ENCODE measurements at places on chromosomes 7 and 10.
A peak's percentile ranks its signal among the peaks of the same experiment; 100 is the strongest.

DNA sequence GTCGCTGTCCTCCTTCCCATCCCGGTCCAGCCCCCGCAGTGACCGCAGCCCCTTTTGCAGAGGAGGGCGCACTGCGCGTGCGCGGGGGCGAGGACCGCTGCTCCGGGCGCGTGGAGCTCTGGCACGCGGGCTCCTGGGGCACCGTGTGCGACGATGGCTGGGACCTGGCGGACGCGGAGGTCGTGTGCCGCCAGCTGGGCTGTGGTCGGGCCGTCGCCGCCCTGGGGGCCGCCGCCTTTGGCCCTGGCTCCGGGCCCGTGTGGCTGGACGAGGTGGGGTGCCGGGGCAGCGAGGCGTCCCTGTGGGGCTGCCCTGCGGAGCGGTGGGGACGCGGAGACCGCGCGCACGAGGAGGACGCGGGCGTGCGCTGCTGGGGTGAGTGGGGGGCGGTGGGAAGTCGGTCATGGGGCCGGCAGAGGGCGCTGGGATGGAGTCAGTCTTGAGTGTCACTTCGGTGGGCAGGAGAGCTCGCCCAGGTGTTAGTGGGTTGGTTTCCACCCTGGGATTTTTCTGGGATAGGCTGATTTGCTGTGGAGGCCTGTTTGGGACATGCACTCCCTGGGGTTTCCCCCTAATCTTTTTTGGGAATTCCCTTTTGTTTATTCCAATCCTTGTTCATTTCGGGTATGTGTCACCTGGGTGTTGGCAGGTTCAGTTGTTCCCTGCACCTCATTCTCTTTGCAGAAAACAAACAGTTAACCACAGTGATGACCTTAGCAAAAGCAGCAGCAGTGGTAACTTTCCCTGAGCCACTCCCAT lies 11.6 kb downstream of the SCART1 start:
- DNase-seq = no peak

DNA sequence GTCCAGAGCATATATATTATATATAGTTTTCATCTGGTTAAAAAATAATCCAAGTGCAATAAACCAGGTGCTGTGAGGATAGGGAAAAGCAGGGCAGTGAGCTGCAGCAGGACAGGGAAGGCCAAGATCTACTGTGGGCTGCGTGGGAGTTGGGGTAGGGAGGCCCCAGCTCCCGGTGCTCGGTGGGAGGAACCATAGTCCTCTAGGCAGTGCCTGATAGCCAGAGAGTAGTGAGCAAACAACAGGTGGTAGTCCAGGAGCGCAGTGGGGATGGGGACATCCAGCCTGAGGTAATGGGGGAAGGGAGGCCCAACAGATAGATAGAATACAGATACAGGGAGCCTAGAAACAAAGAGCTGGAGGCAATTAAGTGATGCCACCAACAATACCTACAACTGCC lies 4.1 kb upstream of the BMPR1A start:
- DNase-seq = no peak

- no peak for DNase-seq
These were observed 22.1 kb upstream of the CDH23 start for GRCh38 chr10:71374481-71375233.

DNA sequence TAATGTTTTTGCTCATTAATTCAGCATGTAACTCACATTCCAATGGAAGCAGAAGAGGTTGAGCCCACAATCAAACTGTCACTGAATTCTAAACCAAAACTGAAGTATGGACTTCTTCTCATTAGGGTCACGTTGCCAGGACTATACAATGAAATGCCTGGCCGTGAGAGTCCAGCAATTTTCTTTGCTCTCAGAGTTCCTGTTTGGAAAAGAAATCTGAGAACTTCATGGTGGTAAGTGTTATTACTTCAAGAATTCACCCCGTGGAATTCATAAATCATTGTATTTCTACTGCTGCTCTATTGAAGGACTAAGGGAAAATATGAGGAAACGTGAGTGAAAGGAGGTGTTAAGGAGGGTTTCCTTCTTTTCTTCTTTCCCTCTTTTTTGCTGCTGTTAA lies 441.8 kb upstream of the AKR1E2 start:
- peak; percentile 53 for DNase-seq

DNA sequence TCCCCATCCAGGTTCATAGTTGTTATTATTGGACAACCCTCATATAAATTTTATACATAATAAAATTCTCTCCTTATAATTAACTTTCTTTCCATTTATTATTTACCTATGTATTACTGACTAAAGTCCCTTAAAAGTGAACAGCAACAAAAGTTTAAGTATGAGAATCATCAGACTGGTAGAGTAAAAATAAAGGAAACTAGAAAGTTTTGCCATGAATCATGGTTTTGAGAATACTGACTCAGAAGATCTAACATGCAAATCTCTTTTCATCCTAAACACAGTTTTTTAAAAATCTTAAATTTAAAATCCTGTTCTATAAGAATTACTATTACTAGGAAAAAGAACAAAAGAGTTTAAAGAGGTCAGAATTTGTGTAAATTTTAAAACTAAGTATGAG lies 32.1 kb downstream of the HERC4 start:
- DNase-seq = peak; percentile 21

- no peak for DNase-seq
These were observed 338.9 kb upstream of the MBL2 start for GRCh38 chr10:53111529-53111928.

- DNase-seq = no peak
These were observed 141.1 kb upstream of the PCBD1 start for GRCh38 chr10:71029411-71029892.

DNA sequence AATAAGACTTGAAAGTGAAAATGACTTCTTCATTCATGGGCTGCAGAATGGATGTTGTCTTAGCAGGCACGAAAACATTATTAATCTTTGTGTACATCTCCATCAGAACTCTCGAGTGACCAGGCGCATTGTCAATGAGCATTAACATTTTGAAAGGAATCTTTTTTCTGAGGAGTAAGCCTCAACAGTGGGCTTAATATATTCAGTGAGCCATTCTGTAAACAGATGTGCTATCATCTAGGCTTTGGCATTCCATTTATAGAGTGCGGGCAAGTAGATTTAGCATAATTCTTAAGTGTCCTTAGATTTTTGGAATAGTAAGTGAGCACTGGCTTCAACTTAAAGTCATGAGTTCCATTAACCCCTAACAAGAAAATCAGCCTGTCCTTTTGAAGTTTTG lies 33.1 kb downstream of the PTTG1IP2 start:
- no peak for DNase-seq

DNA sequence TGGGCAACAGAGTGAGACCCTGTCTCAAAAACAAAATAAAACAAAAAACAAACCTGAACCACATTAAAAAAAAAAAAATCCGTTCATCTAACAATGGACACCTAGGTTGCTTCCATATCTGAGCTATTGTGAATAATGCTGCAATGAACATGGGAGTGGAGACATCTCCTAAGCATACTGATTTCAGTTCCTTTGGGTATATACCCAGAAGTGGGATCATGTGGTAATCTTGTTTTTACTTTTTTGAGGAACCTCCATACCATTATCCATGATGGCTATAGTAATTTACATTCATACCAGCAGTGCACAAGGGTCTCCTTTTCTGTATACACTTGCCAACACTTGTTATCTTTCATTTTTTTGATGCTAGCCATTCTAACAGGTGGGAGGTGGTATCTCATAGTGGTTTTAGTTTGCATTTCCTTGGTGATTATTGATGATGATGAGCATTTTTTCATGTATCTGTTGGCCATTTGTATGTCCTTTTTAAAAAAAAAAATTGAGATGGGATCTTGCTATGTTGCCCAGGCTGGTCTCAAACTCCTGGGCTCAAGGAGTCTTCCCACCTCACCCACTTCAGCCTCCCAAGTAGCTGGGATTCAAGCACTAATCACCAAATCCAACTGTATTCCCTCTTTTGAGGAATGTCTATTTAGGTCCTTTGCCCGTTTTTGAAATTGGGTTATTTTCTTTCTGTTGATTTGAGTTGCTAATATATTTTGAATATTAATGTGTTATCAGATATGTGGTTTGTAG lies 17.5 kb downstream of the CDK13 start:
- no peak for DNase-seq

GRCh38 chr7:102912742-102913141 lies at the start of gene LRRC17:
Gene LRRC17, plus strand, starts transcription at chr7:102913000. Its CDS starts 20,914 bp downstream, at chr7:102933914.
- DNase-seq = peak; percentile 55

DNA sequence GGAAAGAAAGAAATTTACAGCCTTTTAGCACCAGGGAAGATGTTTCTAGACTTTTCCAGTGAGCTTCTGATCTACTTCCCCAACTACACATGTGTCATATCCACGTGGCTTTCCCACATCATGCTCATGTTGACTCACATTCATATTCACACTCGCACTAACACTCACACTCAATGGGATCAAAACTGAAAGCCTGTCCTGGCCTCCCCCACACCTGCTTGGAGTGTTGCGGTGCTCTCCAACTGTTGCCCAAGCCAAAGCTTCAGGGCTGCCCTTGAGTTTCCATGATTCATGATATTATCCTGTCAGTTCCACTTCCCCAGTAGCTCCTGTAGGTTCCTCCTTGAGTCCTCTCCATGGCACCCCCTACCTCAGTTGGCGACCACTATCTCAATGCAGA lies 444.4 kb downstream of the GATA3 start:
- DNase-seq = no peak

- DNase-seq = no peak
These were observed 51.8 kb upstream of the STEAP4 start for GRCh38 chr7:88358526-88358838.

GRCh38 chr10:8298896-8299570 lies 244.5 kb downstream of the GATA3 start:
- no peak for DNase-seq

DNA sequence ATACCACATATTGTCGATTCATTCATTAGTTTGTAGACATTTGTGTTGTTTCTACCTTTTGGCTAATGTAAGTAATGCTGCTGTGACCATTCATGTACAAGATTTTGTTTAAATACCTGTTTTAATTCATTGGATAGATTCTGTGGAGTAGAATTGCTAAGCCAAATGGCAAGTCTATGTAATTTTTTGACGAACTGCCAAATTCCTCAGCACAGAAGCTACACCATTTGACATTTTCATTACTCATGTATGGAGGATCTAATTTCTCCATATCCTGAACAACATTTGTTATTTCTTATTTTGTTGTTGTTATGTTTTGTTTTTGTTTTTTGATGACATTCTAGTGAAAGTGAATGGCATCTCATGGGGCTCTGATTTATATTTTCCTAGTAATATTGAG lies 1351.3 kb upstream of the SORCS1 start:
- DNase-seq = no peak

DNA sequence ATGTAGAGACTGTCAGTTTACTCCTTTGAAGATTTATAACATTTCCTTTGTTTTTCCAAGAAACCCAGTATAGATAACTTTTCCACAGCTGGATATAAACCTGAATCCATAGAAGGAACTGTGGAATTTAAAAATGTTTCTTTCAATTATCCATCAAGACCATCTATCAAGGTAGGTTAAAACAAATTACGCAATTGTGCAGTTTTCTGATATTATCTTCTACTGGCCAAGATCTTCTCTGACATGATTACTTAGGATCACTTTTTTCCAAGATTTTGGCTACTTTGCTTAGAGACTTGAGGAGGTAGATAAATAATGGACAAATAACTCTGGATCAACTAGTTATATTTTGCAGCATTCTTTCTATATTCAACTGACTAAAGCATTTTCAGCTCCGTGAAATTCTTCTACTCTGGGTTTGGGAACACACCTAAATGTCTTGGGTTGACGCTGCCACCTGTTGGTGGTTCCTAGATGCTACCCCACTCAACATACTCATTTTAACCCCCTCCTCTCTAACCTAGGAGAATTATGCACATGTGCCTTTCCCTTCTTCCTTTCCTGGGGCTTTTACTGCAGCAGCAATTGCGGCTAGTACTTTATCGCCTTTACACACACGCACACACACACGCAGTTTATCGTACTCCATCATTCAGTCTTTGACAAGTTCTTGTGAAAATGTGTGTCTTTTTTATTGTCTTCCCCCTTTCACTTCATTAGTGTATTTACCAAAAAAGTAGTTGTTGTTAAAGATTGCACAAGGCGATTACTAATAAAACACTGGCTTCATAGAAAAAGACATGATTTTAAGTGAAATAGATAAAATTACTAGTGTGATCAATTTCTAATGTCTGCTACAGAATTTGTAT lies 32.7 kb downstream of the ABCB5 start:
- peak; percentile 1 for DNase-seq

DNA sequence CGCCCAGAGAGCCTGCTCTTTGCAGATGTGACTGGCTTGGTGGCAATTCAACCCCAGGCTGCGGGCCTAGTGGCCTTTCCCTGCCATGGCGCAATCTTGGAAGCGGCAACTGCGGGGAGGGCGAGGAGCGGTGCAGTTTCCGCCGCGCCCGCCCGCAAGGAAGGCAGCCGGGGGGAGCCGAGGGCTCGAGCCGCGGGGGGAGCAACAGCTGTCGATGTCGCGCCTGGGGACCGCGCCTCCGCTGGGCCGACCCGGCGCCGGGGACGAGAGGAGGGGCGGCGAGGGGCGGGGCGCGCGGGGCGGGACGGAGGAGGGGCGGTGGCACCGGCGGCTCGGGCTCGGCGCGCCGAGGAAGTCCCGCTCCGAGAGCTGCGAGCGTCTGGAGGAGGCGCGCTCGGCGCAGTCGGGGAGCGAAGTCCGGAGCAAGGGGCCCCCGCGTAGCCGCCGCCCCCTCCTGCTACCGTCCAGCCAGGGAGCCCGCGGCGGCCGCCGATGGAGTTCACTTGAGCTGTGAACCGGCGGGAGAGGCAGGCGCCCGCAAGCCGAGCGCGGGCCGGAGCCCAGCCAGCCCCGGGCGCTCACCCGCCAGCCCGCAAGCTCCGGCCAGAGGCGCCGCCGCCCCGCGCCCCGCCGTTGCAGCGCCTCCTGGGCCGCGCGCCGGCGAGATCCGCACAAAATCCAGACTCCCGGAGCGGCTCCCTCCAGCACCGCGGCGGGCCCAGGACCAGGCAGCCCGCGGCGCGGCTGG lies 438.1 kb upstream of the GALNT17 start:
- DNase-seq = peak; percentile 60

- DNase-seq = no peak
These were observed 359.8 kb upstream of the MTPN start for GRCh38 chr7:136336932-136337331.

DNA sequence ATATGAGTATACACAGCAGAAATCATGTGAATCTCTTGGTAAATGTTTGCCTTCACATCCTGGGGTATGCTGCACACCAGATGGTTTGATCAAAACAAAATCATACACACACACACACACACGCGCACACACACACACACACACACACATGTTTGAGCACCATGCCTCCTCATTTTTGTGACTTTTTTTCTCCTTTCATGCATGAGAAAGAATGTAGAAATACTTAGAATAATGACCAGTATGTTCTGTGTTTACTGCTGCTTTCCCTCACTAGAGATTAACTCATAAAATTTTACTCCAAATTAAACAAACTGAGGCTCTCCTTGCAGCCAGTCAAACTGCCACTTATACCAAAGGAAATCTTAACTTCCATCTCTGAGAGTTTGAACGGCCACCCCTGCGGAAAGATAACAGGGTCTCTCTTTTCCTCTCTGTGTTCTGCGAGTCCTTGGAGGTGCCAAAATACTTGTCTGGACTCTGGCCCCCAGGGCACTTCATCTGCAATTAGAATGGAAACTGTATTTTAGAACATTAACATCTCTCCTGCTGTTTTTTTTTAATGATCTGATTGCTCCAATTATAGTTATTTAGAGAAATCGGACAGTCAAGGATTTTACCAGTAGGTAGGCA lies 320.8 kb upstream of the NFE2L3 start:
- DNase-seq = no peak
